Stimulated activated effector memory CD8-positive, alpha-beta T cell treated with anti-CD3 and anti-CD28 coated beads, Interleukin-12 subunit alpha, Interleukin-12 subunit beta, amount 100 ng/mL, for 72 hours (primary cell): ENCODE measurements at places on chromosomes 12 and 14.

DNA sequence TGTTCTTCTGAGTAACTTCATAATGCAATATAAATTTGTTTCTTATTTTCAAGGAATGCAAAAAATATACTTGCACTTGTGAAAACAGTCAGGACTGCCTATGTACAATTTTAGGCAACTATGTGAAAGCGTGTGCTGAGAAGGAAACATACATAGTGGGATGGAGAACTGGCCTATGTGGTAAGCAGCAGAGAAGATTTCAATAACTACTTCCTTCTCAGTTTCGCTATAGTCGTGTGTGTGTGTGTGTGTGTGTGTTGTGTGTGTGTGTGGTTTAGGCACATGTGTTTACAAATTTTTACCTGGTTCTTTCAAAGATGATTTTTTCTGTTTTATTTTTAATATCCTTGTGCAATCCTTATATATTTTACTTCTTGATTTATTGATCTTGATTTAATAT, 211.8 kb downstream of the LRRK2 start:
- no peak for DNase-seq

DNA sequence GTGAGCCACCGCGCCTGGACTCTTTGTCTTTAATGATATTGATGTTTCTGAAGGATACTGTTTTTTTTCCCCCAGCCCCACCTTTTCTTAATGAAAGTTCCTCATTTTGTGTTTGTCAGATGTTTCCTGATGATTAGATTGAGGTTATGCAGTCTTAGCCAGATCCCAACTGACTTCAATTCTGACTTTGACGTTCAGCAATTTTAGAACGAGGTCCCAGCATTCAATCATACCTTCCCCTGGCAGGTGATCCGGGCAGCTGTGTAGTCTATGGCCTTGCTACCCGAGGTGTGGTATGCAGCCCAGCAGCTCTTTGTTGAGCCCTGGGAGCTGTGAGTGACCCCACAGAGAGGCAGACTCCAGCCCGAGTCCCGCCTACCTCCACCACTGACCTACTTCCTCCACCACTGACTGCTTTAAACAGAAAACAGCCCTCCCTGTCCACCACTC, 82.7 kb downstream of the LGMN start:
- DNase-seq = no peak

DNA sequence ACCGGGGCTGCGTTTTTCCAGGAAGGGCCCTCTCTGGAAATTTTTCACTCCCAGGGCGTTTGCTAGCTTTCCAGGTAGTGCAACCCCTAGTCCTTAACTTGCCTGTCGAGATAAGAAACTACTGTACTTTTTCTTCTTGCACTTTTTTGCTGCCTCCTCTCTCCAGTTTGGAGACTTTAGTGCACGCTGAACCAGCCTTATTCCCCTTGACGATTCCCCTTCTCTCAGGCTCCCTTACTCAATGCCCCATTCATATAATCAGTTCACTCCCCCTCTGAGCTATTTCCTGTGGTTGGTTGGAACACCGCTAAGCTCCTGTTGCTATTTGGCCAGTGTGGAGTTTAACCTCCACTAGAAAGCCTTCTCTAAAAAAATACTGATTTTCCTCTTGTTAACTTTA, 682 bp downstream of the CREBL2 start:
- DNase-seq = no peak

DNA sequence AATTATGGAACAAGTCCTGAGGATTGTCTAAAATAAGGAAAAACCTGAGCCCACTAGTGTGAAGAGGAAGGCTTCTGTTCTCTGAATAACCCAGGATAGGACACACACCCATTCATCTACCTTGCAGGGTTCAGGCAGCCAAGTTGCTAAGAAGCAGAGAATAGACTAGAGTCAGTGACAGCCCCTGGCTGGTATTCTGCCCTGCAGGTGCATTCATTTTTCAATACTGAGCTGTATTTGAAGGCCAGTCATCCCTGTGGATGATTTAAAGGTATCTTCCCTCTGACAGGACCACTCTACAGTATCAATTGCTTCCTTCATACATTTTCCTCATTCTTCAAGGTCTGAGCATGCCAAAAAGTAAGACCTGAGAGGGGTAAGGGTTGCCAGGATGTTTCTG, 22.9 kb downstream of the WNT5B start:
- no peak for DNase-seq
